ENCODE measurements at places on chromosomes 1 and 21.

GRCh38 chr1:77276941-77277340, 4.9 kb upstream of the AK5 start:
- no peak for DNase-seq

- DNase-seq: no peak
These were observed 70.0 kb downstream of the CLCA4 start for GRCh38 chr1:86616871-86617270.

DNA sequence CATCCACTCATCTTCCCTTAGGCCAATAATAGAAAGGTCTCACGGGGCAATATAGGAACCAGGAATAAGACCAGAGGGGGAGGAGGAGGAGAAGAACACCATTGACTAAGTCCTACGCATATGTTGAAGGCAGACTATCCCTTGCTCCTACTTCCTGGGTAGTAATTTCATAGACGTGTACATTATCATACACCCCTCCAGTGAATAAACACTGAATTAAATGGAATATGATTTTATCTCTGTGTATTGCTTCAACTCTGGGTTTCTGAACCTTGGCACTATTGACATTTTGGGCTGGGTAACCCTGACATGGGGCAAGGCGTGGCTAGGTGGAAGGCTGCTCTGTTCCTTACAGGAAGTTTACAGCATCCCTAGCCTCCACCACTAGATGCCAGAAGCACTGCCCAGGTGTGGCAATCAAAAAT, 17.3 kb upstream of the FHAD1 start:
- DNase-seq: no peak

DNA sequence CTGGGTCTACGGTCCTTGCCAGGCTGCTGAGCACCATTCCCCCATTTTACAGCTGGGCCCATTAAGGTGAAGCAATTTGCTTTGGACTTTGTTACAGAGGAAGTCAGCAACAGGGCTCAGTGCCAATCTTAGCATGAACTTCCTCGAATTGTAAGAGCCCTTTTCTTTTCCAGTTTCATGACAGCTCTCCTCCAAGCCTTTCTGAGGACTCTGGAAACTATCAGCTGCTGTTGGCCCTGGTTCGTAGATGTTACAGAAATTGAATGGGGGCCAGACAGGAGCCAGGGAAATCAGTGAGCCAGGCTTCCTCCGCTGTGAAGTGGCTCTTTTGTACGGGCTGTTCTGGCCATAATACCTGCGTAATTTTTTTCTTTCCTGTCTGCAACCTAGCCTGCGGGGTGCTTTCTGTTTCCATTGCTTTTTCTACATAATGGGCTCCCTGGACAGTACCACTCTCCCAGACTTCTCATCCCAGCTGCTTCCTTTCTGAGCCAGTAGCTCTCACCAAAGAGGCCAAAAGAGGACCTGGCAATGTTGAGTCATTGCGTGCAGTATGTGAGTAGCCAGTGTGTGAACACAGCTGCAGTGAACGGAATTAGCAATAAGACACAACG, 386.3 kb downstream of the DISC1 start:
- no peak for DNase-seq

GRCh38 chr1:6897138-6897537, 111.9 kb downstream of the CAMTA1 start:
- DNase-seq: no peak

DNA sequence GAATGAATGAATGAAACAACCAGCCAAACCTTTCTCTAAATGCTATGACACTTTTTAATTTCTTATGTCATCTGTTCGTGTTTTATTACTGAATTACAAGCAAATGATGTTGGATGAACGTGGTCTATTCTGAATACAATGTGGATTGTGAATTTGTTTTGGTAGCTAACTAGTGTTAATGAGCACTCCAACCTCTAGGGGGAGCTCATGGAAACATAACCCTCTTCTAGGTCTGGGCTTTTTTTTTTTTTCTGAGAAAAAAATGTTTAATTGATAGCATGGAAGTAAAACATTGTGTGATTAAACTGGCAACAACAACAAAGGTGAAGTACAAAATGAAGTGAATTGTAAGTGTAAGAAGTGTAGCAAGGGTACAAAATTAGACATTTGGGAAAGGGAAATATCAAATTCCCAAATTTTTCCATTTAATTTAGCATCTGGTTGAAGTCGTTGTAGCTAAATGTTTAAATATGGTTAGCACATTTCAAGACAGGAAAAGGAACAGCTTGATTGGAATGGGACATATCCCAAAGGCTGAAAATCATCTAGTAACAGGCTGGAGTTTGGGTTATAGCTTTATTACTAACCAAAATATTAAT, 42.6 kb upstream of the PTGS2 start:
- no peak for DNase-seq

GRCh38 chr1:33017175-33017574, 19.5 kb downstream of the AK2 start:
- DNase-seq: no peak

GRCh38 chr21:46124083-46124925, 26.4 kb downstream of the COL6A2 start:
- peak; percentile 56 for DNase-seq

DNA sequence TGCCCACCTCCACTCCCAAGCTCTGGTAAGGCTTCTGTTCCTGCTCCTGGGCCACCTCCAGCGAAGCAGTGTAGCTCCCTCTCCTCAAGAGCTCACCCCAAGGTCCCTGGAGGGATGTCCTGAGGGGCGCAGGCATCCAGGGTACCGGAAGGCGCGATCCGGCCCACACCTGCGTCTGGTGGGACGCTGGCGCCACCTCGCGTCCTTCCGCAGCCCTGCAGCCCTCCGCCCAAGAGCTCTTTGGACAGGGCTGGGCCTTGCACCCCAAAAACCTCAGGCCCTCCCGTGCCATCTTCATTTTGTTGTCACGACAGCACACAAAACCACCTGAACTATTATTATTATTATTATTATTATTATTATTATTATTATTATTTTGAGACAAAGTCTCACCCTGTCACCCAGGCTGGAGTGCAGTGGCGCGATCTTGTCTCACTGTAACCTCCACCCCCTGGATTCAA, 49.2 kb upstream of the PAX7 start:
- DNase-seq: no peak

- no peak for DNase-seq
These were observed 144.0 kb upstream of the ZNF648 start for GRCh38 chr1:182205351-182206022.

GRCh38 chr1:211734791-211735190, 59.4 kb upstream of the NEK2 start:
- DNase-seq: no peak

DNA sequence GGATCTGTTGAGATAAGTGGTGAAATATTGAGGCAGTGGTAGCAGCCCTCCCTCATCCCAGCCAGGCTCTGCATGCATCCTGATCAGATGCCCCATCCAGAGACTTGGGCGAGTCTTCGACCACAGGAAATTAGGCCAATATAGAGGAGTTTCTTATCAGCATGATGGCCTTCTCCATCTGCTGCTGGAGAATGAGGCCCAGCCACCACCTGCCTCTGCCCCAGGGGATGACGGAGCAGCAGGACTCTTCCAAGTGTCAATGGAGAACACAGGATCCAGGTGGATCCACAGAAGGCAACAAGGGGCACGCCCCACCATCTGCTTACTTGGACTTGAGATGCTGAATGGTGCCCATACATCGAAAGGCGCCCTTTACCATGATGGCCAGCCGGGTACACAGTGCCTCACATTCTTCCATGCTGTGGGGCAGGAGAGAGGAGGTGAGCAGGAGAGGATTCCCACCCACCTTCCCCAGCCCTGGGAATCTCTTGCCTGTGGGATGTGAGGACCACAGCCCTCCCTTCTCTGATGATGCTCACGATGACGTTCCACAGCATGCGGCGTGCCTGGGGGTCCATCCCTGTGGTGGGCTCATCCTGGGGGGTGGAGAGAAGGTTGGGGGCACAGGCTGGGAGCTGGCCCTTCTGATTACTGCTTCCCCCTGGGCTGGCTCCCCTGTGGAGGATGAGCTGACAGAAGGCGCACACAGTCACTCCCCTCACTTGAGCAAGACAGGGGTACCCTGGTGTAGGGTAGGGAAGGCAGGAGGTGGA, 91.5 kb upstream of the GCLM start:
- no peak for DNase-seq

- no peak for DNase-seq
These were observed 189.0 kb upstream of the NFIA start for GRCh38 chr1:60893136-60893930.

- no peak for DNase-seq
These were observed 252.5 kb upstream of the RGS18 start for GRCh38 chr1:191905781-191906180.

- DNase-seq: no peak
These were observed 57.3 kb upstream of the HIVEP3 start for GRCh38 chr1:41975850-41976569.

GRCh38 chr1:216739793-216740192, 16.6 kb upstream of the ESRRG start:
- no peak for DNase-seq

DNA sequence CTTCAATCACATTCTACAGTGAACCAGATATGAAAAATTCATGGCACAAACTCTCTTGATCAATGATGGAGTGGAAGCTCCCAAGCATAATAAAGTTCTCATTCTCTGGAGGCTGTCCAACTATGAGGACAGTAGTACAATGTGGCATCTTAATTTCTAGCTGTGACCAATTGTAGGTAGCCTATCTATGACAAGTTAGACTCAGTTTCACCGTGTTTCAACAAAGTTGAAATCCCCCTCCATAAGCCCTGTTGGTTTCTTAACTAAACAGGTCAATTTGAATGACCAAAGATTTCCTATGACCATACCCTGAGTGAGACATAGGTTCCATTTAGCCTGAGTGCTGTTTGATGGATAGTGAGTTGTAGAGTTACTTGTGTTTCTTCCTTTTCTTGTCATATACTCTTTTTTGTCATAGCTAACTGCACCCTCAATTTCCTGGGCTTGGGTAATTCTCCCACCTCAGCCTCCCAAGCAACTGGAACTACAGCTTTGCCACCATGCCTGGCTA, 11.8 kb downstream of the PATJ start:
- DNase-seq: no peak

- no peak for DNase-seq
These were observed 5.7 kb upstream of the POGZ start for GRCh38 chr1:151465026-151465425.

Measured in left lobe of liver (tissue), 2 donors.